ENCODE measurements at places on chromosomes 4 and X.

DNA sequence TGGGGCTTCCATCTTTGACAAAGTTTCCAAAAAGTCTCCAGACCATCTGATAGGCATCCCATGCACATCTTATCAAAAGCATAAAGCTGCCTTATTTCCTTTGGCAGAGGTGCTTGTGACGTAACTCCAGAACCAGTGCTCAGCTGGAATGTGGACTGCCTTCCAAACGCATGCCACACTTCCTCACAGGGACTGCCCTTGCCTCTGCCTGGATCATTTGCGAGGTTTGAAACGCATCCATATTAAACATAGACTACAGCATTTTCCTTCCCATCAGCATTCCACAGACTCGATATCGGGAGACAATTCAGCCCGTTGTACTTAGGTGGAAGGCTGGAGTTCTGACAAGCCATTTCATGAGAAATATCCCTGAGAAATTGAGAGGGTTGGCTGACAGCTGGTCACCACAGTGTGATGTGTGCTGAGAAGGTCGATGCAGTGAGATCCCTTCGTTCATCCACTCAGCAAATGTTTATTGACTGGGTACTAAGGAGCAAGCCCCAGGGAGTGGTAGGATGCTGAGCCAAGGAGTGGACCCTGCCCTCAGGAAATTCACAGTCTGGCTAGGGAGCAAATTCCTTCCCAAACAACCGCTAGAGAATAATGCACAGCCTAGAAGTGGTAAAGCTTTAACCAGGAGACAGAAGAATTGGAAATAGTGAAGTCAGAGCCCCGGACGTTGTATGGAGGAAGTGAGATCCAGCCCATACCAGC is 376.0 kb downstream of the BCOR start:
- DNase-seq = peak; percentile 60

DNA sequence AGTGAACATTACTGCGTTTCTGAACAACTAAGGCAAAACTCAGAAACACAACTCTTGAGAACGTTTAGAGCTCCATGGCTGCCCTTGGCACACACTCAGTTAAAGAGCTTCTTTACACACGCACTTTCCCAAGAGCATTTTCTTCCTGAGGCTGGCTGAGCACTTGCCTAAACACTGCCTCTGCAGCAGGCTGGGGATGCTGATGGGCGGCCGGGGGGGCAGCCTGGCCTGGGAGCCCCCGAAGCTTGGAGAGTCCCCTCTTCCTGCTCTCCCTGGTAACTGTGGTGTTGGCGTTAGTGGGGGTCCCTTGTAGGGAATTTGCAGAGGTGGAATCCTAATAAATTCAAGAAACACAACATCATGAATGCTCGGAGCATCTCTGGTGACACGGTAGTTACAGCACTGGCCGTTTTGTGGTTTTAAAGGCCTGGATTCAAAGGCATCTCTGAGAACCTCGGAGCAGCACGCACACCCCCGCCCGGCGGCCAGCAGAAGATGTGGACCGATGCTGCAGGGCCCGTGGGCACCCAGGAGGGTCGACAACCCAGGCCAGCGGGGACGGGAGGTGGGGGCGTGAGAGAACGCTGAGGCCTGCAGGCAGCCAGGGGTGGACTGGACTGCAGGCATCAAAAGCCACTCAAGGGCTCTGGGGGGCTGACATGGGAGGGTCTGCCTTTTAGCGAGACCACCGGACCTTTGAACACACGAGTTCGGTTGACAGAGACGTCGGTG is 45.4 kb downstream of the FGFRL1 start:
- DNase-seq = no peak

- no peak for DNase-seq
Observed at GRCh38 chr4:102454981-102455685, 46.0 kb upstream of the NFKB1 start.

GRCh38 chr4:52234561-52235440 is 183.7 kb downstream of the SPATA18 start:
- no peak for DNase-seq

- DNase-seq = no peak
Observed at GRCh38 chr4:109155084-109155483, 147.4 kb downstream of the COL25A1 start.

GRCh38 chr4:42396752-42397634 is at the start of gene SHISA3:
Gene SHISA3 (plus strand): TSS chr4:42397488. CDS start chr4:42398057, 569 bp downstream.
- DNase-seq = peak; percentile 15

DNA sequence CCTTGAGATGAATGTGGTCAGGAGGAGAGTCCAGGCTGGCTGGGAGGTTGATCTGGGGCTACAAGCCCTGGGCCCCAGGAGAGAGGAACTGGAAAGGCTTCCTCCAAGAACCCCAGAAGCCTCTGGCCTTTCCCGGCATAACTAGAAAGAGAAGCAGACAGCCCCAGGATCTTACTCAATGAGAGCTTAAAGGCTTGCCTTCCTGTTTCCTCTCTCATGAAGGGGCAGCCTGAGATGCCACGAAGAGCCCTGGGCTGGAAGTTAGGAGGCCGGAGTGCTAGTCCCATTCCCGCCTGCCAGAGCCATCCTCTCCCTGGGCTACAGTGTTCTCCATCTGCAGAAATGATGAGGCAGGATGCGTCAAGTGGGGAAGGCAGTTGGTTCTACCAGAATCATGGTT is 20.1 kb upstream of the XPNPEP2 start:
- no peak for DNase-seq

GRCh38 chr4:39898015-39898414 is 79.7 kb downstream of the PDS5A start:
- no peak for DNase-seq

GRCh38 chr4:128859887-128860677 is 50.6 kb downstream of the JADE1 start:
- no peak for DNase-seq

GRCh38 chr4:173135241-173135847 is 33.3 kb upstream of the GALNT7 start:
- peak; percentile 68 for DNase-seq

DNA sequence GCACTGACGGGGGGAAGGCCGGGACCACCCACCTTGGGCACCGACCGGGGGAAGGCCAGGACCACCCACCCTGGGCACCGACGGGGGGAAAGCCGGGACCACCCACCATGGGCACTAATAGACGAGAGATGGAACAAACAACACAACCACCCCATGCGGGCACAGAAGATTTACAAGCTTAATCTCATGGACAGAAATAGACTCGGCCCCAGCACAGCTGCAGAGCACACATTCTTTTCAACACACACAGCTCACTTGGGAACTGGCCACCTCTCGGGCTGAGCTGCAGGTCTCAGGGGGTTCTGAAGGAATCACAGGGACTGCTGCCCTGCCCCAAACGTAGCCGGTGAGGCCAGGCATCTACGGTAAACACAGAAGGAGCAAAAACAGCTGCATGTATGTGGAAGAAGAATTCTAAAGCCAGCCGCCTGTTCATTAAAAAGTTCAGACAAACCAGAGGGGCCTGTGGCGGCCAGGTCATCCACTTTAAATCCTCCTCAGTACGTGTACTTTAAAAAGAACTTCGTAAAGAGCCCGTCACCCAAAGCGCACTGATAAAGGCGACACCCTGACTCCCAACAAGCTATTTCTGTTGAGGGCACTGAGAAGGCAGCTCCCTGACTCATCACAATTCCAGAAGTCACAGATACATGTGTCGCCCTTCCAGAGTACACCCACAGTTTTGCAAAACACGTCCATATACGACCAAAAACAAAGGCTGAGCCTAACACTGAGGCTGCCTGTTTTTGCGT is 17.7 kb downstream of the PPP2R3B start:
- DNase-seq = no peak

DNA sequence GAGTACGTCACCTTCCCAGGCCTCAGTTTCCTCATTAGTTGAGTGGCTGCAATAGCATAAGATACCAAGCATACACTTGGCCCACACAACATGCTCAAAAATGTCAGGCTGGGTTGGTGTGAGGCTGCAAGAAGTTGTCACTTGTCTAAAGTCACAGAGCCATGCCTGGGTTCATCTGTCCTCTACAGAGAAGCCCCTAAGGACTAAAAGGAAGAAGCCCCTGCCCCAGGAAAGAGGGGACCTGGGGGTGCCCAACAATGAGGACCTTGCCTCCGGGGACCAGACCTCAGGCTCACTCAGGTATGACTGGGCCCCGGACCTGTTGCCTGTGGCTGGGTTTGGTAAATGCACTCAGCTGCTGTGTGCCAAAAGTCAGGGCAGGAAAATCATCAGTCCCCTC is 82.7 kb downstream of the CRMP1 start:
- no peak for DNase-seq

DNA sequence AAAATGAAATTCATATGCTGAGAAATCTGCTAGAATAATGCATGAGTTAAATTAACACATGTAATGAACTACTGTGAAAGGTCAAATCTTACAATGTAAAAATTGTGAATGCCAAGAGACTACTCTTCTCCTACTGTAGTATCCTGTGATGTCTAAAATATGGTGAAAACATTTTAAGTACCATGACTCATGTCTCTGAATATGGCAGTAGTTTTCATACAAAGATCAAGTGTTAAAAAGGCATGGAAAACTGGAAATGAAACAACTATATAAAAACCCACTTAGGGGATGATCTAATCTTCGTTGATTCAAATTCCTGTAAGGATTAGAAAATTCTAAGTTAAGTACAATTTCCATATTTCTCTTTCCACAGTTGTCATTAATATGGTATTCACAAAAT is 221.3 kb downstream of the PPP3CA start:
- no peak for DNase-seq

GRCh38 chr4:10226756-10227155 is 110.2 kb upstream of the WDR1 start:
- no peak for DNase-seq

GRCh38 chr4:7516096-7516772 is 81.5 kb upstream of the PSAPL1 start:
- DNase-seq = no peak

GRCh38 chr4:156949373-156949814 is 22.2 kb downstream of the PDGFC start:
- DNase-seq = peak; percentile 91

Data from NCI-H226 (cell line).